Stimulated activated naive CD4-positive, alpha-beta T cell treated with Interleukin-2 at 50 U/mL for 16 hours (primary cell): ENCODE measurements at places on chromosomes 3 and 15.

GRCh38 chr15:87145696-87146095, 1066.0 kb downstream of the AGBL1 start:
- DNase-seq, result no peak

- no peak for DNase-seq
Measured at GRCh38 chr3:53754325-53754724, 91.9 kb downstream of the CHDH start.

- no peak for DNase-seq
Measured at GRCh38 chr15:64808785-64809453, 16.5 kb downstream of the PIF1 start.

DNA sequence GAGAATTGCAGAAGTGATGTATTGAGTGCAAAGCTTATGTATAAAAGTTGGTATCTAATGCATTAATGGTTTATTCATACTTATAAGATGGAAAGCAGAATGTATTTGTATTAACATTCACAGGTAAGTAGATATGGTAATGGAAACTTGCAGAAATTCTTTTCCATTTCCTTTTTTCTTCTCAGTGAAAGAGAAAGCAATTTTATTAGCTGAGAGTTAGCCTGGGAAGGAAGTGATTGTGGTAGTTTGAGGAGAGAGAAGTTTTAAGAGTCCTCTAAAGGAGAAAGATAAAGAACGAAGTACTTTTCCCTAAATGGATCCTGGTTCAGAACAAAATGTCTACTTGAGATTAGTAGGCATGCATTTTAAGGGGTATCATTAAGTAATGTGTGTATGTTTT, 60.1 kb upstream of the OSTN start:
- DNase-seq, result no peak

GRCh38 chr15:49741712-49742111, 120.9 kb downstream of the DTWD1 start:
- no peak for DNase-seq

DNA sequence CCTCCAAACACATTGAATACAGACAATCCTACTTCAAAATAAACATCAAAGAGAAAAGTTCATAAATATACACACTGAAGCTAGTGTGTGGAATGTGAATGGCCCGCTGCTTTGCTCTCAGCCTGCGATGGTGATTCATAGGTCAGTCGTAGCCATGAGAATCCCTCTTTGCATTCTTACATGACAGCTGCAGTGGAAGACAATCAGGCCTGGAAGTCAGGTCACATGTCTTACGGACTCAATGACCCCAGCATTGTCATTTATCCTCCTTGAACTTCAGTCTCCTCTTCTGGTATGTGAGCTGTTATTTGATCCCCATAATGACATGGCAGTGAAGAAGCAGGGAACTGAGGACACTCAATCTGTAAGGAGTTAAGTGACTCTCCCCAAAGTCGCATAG, 217.8 kb upstream of the EOMES start:
- no peak for DNase-seq

DNA sequence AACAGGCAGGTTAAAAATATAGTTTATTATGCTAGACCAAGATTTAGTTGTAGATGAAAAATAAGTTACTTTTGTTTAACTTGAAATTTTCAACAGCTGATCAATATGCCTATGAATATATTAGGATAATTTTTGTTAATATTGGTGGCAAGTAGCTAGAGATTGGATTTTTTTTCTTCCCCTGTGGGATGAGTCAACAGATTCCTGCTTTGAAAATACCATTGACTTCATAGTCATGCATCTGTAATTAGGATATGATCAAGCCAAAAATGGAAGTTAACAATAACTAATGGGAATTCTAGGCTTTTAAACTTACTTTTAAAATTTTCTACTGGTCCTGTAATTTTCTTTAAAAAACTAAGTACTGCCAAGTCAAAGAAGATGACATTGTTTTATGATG, 211.7 kb downstream of the ZIC1 start:
- no peak for DNase-seq
